ENCODE measurements at places on chromosomes 5 and 9.
A peak's percentile ranks its signal among the peaks of the same experiment; 100 is the strongest.

GRCh38 chr5:149456597-149457392, 77.7 kb upstream of the IL17B start:
- DNase-seq: no peak

DNA sequence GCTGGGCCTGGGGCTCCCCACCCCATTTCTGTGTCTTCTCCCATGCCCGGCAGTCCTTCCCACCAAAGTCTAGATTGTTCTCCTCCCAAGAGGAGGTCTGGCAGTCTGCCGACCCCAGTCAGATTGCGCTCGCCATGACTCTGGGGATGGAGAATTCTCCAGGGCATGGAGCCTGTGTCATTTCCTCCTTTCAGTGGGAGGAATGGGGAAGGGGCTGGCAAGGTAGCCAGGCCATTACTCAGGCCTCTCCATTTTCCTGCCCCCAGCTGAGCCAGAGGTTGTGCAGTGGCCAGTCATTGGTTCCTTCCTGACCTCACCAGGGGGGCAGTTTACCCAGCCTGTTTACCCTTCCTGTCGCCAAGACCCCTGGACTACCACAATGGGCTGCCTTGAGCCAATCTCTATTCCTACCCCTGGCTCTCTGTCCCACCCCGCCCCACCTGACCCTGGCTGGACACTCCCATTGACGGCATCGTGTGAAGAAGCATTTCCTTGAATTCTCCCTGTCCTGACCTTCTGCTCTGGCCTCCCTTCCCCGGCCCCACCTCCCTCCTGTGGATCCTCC, 628 bp downstream of the SYNPO start:
- DNase-seq: no peak

GRCh38 chr9:113947941-113948340, 71.8 kb downstream of the ZNF618 start:
- no peak for DNase-seq

GRCh38 chr5:56466136-56466816, 233.1 kb upstream of the ANKRD55 start:
- no peak for DNase-seq

- no peak for DNase-seq
These were observed 37.3 kb upstream of the CKS2 start for GRCh38 chr9:89273528-89274279.

DNA sequence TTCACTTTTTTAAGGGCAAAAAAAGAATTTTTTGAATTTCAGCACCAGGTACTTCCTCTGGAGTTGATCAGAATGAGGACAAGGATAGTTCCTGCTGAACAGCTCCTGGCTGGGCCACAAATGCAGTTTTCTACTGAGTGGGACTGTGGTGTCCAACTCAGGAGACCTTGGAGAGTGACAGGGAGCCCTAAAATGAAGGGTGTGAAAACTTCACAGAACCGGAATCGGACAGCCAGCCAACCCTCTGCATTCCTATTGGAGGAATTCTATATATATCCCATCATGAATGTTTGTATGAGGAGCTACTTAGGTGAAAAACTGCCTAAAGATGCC, 40.6 kb downstream of the ANKH start:
- DNase-seq: no peak

- no peak for DNase-seq
These were observed 58.3 kb downstream of the SVEP1 start for GRCh38 chr9:110521206-110521605.

- DNase-seq: no peak
These were observed 72.2 kb upstream of the SPTLC1 start for GRCh38 chr9:92187390-92187789.

- DNase-seq: no peak
These were observed 182.4 kb upstream of the OTULINL start for GRCh38 chr5:14399054-14399692.

DNA sequence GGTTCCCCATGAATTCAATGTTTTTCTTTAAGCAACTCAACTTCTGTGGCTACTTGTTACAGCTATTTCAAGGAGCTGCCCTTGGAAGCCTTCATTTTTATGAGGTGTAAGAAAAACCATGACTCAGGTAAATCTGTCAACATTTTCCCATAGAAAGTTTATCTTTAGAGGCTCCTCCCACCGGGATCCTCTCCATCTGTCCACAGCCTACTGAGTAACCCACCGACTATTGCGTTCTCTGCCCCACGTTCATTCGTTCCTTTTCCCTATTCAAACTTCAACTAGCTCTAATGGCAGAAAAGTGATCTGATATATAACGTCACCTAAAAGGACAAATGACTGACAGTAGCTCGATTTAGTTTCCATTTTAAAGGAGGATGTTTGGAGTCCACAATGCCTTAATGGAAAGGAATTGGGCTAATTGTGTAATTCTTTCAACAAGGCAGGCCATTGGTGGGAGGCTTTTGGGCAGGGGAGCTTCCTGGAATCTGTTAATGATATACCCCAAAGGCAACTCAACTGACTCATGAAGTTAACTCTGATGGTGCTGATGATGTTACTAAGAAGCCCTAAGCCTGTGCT, 29.3 kb upstream of the NR3C1 start:
- DNase-seq: no peak

- no peak for DNase-seq
These were observed 40.3 kb downstream of the NNT start for GRCh38 chr5:43643327-43643726.

GRCh38 chr5:55226934-55227663, at the start of gene MCIDAS:
Gene MCIDAS, minus strand, starts transcription at chr5:55227315. Its CDS starts 177 bp downstream, at chr5:55227138.
- peak; percentile 75 for DNase-seq

DNA sequence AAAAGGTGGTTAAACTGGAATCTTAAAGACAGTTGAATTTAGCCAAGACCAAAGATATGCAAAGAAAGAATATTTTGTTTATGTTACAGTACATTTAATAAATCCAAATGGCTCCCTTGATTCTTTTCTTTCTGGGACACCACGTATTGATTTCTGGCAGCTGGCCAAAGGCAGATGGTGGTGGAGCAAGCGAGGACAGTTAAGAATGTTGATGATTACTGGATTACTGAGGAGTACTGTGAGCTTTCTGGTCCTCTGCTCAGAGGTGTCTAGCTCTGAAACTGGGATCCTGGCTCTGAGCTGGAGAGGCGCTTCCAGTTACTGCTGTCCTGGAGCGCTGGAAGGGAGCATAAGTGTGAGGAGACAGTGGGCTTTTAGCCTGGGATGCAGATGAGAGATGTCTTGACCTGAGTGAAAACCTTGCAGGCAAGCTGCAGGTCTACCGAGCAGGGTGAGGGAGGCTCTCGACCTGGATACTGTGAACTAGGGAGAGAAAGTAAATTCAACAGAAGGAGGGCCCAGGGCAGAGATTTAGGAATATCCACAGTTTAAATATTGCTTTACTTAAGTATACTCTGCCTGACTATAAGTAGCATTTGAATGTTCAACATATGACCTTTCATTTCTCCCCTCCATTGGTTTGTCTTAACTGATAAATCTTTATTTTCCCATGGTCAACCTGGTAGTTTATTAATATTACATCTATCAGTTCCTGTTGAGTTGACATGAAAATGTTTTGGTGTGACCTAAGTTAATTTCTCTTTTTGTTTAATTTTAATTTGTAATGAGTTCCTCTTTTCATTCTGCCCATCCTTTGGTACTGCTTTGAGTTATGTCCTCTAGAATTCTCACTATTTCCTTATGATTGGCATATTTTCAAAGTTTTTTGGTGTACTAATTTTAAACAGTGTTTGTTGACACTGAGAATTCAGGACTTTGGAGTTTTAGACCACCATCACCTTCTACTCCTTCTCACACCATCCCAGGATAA, 3.7 kb downstream of the SYK start:
- peak; percentile 47 for DNase-seq

DNA sequence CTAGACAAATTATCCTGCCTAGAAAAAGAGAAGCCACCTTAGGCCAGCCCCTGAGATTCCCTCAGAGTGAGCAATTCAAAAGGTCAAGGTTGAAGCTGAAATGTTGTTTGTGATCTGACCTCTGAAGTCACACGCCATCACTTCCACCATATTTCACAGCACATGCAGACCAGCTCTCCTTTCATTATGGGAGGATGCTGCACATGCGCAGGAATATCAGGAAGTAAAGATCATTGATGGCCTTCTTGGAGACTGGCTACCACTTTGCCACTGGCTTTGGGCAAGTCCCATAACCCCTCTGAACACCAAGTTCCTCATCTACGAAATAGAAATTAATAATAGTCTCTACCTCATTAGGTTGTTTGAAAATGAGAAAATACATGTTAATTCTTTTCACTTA, 39.5 kb downstream of the CDO1 start:
- no peak for DNase-seq

GRCh38 chr9:127452691-127453090, 1.4 kb downstream of the LRSAM1 start:
- no peak for DNase-seq

DNA sequence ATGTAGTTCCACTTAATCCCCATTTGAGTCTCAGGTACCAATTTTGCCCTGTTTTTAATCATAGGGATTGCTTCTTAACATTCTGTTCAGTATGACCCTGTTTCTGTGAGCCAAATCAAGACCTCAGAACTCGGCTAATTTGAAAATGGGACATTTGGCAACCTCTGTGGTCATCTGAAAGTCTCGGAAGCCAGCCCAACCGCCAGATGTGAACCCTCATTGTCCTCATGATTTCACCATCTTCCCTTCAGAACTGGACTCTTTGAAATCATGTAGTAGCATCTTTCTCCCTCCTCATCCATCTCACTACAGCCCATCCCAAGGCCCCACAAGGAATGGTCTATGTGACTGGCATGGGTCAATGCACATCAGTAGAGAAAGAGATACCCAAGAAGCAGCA, 88.9 kb downstream of the S1PR3 start:
- DNase-seq: no peak

DNA sequence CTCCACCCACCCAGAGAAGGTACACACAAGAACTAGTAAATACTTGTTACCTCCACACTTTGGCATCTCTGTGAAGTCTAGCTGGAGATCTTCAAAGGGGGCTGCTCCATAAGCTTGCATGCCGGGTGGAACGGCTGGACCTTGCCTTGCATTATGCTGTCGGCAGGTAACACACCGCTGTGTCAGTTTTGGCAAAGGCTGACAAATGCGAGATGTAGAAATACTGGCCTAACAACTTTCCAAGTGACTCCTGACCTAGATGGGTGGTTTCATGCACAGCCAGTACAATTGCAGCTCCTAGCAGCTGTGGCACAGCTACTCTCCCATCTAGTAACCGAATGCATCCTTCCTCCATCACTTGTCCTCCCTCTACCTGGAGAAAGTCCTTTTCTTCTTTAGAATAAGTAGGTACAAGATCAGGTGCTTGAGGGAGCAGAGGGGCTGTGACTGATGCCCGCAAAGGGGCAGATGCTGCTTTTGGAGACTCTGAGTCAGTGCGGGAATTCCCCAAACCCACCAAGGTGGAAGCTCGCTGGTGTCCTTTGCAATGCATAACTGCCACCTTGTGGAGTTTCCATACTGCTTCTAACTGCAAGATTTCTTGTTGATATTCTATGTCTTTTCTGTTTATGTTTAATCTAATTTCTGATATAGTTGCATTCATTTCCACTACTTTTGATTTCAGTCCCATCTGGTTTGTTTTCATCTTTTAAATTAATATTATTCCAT, 78.4 kb downstream of the TMEM161B start:
- DNase-seq: no peak

GRCh38 chr5:68432682-68433081, 217.1 kb downstream of the PIK3R1 start:
- DNase-seq: no peak
